Right hindlimb (tissue), 1 donor: ENCODE measurements at places on chromosomes 4 and X.

GRCh38 chr4:147123146-147123545, 177.5 kb upstream of the TTC29 start:
- no peak for DNase-seq

DNA sequence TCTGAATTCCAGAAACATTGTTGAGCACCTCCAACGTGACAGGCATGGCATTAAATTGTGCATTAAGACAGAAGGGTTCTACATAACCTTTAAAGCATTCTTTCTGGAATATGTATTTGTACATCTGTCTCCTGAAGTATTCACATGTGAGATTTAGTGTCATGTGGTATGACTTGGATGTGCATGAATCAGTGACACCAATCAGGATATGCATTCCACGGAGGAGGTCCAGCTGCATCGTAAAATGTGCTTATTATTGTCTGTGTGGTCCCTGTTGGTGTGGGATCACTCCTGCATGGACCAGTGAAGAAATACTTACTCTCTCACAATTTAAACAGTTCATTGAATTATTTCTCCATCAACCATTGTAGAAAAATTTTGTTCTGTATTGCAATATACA, 149.0 kb downstream of the MID1 start:
- DNase-seq, result no peak

GRCh38 chr4:11252149-11252548, 176.5 kb downstream of the HS3ST1 start:
- no peak for DNase-seq

- no peak for DNase-seq
Observed at GRCh38 chr4:138804711-138805110, 210.9 kb upstream of the NOCT start.

- DNase-seq, result no peak
Observed at GRCh38 chrX:70313503-70313902, 23.6 kb downstream of the KIF4A start.

DNA sequence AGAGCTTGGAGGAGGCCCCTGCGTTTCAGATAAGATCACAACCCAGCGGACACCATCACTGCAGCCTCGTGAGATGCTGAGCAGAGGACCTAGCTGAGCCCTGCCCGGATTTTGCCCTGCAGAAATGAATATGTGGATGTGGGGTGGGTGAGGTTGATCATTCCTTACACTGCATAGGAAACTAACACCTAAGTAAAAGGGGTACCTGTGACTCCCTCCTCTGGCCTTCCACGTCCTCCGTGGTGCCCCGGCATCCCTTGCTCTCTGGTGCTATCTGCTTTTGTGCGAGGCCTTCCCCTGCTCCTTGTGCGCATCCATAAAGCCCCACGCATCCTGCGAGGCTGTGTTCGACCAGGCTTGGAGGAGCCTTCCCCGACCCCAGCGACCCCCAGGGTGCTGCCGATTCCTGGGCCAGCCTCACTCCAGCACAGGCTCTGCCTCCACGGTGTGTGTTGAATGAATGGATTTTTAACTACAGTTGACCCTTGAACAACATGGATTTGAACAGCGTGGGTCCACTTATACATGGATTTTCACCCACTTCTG, 25.6 kb upstream of the GPR78 start:
- DNase-seq, result no peak

- DNase-seq, result no peak
Observed at GRCh38 chr4:113971706-113972360, 7.6 kb downstream of the ARSJ start.

DNA sequence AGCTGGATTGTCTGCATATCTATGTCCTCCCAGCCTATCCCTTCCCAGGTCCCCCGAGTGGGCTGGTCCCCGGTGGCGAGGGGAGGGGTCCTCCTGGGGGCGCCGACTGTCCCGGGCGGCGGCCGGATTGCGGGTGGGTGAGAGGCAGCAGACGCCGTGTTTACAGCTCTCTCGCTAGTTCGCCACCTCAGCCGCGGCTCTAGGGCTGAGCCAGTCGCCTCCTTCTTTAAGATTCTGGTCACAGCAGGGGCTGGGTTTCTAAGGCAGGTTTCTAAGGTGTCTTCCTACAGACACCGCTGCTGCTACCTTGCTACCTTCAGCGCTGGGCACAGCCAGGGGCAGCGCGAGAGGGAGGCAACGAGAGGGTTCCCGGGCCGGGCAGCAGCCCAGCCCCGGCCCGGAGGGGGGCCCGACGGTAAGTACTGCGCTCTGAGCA, 57.2 kb downstream of the FRMPD3 start:
- no peak for DNase-seq

GRCh38 chrX:38570396-38570795, 9.1 kb downstream of the TSPAN7 start:
- no peak for DNase-seq

DNA sequence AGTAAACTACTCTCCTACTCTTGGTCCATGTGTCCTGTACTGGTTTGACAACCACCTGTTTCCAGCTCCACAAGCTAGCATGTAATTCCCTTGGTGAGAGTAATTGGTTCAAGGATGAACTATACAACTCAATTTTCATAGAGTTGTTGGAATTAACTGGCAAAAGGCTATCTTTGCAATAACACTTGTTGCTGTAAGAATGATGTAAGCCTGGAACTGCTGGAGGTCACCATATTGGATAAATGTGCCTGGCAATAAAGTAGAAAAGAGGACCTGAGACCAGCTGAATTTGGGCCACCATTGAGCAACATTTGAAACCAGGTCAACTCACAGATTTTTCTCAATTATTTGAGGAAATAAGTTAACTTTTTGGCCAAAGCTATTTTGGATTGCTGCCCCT, 175.5 kb downstream of the CAMK2D start:
- no peak for DNase-seq

- no peak for DNase-seq
Observed at GRCh38 chr4:82710197-82710929, 88.2 kb downstream of the SCD5 start.

GRCh38 chr4:71201057-71201456, 137.8 kb upstream of the SLC4A4 start:
- DNase-seq, result no peak

DNA sequence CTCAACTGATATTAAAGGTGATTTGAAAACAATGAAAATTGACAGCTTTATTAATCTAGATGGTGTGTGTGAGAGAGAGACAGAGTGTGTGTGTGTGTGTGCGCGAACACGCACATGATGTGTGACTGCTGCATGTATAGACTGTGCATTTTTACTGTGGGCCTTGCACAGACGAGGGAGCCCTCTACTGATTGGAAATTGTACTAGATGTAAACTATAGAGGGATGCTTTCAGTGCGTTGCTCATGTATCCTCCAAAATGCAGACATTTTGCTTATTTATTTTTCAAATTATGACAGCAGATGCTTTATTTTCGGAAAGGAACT, 168.4 kb upstream of the GK2 start:
- peak; percentile 43 for DNase-seq

DNA sequence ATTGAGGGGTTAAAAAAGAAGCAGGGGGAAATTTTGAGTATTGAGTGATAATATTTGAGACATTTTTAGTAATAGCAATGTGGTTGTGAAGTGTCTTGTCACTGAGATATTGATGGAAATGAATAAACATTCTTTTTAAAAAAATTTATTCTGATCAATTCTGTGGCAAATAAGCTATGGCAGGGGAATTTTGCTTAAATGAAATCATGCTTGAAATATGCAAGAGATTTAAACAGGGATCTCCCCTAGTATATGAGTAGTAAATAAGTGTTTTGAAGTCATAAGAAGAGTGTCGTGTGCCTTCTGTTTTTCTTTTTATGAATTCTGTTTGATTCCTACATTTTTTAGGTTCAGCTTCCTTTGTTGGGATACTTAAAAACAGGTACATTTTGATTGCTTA, 23.2 kb downstream of the IL15 start:
- no peak for DNase-seq

GRCh38 chr4:77579406-77580076, 26.1 kb upstream of the CXCL13 start:
- no peak for DNase-seq

DNA sequence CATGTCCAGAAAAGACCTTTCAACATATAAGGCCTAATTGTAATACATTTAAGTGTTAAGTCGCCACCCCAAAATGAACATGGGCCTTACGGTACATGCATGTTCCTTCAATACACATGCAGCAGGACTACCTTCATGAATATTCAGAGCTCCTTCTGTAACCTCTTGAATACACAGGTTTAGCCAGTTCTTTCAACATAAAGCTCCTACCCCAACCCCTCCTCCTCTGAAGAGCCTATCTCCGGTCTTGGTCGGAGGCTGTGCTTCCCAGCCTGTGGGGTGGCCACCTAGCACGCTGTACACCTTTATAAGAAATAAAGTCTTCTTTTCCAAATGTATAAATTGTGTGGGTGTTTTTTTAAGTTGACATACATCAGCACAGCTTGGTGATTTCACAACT, 28.3 kb downstream of the NPY5R start:
- no peak for DNase-seq

GRCh38 chr4:13907255-13907751, 279.8 kb upstream of the BOD1L1 start:
- DNase-seq, result no peak

GRCh38 chrX:71396576-71396975, 30.4 kb downstream of the TAF1 start:
- no peak for DNase-seq

GRCh38 chrX:115652221-115652620, 91.2 kb downstream of the PLS3 start:
- DNase-seq, result no peak

DNA sequence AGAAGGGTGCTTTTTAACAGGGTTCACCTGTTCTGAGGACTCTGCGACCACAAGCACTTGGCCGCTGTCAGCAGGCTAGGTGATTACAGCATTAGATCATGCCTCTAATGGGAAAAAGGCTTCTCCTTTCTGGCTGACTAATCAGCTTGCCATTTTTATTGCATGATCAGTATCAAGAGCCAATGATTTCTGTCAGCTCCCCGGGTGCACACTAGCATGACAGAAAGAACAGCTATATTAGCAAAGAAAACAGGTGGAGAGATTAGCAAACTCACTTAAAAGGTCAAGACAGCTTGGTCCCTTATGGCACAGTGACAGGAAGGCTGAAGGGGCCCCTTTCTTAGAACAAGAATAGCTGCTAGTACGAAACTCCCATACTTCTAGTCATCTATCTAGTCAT, 170.0 kb downstream of the SMIM20 start:
- DNase-seq, result peak; percentile 51

- no peak for DNase-seq
Observed at GRCh38 chr4:14835708-14836425, 166.4 kb upstream of the CPEB2 start.

- no peak for DNase-seq
Observed at GRCh38 chr4:22672944-22673343, 19.8 kb upstream of the GBA3 start.

DNA sequence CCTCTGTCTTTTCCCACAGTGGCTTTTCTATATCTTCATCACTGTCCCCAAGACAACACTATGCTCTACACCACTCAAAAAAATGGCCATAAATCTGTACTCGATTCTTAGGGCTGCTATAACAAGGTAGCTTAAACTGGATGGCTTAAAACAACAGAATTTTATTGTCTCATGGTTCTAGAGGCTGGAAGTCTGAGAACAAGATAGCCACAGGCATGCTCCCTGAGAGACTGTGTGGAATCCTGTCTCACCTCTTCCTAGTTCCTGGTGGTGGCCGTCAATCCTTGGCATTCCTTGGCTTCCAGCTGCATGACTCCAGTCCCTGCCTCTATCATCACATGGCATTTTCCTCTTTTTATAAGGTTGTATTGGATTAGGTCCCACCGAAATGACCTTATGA, 70.7 kb upstream of the DCLK2 start:
- no peak for DNase-seq

GRCh38 chrX:47168495-47169073, 23.6 kb downstream of the RBM10 start:
- DNase-seq, result no peak

- no peak for DNase-seq
Observed at GRCh38 chrX:53595266-53595810, 91.2 kb downstream of the HUWE1 start.

GRCh38 chrX:13864264-13864663, 47.4 kb upstream of the GPM6B start:
- DNase-seq, result no peak

- no peak for DNase-seq
Observed at GRCh38 chr4:149549911-149550310, 265.7 kb downstream of the IQCM start.

DNA sequence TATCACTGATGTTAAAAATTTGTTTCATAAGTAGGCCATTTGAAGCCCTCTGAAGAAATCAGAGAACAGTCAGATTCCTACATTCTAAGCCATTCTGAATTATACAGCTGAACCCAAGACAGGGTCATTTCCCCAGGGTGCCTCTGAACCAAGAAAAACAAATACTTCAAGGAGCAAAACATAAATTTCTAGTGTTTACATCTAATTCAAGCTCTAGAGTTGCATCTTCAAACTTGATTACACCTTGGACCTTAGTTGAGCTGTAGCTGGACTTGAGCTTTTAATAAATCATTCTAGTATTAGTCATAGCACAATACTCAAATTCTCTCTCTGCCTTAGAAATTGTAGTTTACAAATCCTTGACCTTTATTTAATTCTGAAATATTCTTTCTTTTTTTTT, 87.6 kb upstream of the IL15 start:
- DNase-seq, result no peak

DNA sequence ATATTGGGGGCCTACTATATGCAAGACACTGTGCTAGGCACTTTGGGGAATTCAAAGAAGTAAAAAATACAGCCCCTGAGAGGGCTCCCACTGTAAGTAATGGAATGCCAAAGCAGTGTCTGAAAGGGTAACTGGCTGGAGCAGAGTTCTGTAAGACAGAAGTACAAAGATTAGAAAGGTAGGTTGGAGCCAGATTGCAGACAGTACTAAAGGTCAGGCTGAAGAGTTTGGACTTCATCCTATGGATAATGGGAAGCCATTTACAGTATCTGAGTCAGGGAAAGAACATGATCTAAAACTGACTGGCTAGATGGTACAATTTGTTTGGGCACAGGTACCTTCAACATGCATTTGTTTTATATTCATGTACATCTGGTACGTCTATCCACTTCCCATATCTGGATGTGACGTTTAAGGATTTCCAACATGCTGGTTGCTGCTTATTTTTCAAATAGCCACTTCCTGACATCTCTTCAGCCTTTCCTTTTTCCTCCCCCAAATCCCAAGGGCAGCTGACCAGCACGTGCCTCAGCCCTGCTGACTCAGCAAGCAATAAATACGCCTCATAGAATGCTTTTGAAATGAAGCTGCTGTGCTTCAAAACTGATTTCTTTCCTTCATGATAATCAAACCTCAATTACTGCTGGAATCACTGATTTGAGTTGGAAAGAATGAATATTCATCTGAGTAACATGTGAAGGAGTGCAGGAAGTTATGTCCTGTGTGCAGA, 9.5 kb downstream of the ENOX2 start:
- peak; percentile 24 for DNase-seq

DNA sequence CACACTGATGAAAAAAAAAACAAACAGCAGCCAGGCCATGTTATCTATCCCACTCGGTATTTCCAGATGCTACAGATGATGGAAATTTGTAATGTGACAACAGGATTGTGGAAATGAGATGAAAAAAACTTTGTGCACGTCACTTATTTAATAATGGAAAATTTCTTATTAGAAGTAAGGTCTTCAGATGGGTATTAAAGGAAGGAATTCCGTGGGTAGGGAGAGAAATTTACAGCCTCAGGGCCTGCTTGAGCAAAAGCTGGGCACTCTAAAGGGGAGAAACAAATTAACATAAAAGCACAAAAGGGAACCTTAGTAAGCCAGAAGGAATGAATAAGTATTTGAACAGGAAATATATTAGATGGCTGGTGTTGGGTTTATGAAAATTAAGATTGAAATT, 4.2 kb upstream of the PKD2 start:
- no peak for DNase-seq

GRCh38 chr4:163330916-163331628, 1.3 kb downstream of the NPY1R start:
- DNase-seq, result peak; percentile 39
